ENCODE measurements at places on chromosomes 13 and 19.

DNA sequence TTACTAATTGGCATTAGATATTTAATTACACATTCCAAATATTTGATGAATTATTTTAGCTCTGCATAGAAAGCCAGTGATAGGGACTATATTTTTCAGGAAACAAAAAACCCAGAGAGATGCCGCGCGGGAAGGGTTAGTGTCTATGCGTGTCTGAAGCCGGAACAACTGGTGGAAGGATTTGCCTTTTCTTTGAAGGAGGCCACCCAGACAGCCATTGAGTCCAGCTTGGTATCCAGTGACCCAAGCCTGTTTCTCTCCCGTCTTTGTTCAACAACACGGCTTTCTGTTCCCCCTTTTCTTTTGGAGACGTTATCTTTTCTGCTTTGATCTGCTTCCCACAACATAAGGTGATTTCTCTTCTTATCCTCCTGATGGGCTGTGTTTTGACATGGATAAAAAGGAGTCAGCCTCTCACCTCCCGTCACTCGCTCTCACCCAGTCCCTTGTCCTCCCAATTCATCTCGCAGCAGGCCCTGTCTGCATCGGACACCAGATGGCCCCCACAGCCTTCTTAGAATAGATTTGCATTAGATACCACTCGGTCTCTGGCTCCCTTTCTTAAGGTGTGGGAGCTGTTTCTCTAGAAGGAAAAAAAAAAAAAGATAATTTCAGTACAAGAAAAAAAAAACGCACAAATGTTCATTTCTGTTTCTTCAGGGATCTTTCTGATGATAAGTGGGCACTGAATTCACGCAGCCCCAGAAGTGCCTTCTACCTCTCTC, 361.8 kb downstream of the ZNF536 start:
- no peak for DNase-seq

DNA sequence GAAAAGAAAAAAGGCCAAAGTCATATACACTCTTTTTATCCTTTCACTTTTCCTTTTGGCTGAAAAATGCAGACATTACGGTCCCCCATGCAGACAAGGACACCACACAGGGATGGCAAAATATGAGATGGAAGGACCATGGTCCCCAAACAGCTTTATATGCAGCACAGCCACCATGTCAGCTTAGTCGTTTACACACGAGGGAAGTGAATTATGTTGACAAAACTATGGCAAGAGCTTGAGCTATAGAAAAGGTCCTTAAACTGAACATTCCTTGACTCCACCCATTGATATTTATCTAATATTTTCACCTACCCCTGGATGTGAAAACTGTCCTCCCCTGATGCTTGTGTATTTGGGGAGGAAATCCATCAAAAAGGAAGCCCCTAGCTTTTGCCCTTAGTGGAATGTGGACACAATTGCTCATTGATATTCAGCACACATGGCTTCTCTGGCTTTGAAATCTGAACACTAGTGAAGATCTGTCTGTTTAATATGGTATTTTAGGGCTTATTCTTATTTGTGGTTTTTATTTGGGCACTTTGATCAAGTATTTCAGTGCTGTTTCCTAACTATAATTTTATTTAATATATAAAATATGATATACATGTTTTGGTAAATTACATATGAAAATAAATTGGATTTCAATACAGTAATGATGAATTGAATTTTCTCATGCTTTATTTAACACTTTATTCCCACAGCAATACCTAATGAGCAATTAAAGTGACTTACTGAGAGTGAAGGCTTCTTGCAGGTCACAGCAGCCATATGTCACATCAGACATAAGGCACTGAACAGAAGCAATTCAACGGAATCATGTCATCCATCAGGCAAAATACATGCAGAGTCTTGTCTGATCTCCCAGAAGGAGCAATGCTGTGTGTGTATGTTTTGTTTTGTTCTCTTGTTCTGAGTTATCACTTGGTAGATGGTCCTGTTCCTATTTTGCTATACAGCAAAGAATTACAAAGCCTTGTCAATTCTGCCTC, 6.8 kb upstream of the GTF2F2 start:
- DNase-seq: no peak

DNA sequence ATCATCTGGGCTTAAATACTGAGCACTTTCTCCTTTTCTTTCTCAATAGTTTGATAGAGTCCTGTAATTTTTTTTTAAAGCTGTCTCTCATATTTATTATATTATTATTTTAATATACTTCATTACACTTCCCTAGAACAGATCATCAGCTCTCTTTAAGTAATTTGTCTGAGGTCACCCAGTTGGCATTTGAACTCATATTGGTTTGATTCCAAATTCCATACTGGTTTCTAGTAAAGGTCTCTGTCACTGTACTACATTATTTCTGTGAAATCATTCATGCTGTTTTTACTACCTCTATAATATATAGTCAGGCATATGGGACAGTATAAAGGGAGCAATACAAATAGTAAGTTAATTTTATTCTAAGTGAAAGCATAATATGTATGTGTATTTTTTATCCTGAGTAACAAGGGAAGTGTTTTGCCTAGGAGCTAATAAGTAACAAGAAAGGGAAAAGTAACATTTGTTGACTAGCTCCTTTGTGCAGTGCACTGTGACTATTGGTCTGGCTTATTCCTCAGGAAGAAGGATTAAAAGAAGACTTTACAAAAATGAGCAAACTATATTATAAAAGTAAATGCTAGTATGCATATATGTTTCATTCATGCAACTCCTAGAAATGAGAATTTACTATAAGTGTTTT, 14.3 kb downstream of the LPAR6 start:
- DNase-seq: no peak

GRCh38 chr13:90070837-90071525, 1276.5 kb upstream of the MIR17HG start:
- DNase-seq: no peak

DNA sequence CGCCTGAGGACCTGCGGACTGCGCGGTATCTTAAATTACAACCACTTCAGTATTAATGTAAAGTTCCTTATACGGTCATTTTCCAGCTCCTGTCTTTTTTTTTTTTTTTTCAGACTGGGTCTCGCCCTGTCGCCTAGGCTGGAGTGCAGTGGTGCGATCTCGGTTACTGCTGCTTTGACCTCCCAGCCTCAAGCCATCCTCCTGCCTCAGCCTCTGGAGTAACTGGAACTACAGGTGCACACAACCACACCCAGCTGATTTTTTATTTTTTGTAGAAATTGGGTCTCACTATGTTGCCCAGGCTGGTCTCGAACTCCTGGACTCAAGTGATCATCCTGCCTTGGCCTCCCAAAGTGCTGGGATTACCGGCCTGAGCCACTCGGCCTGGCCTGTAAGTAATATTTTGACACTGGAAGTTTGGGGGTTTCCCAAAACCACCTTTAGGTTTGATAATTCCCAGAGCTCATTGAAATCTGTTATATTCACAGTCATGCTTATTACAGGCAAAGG, 406 bp upstream of the EID2B start:
- no peak for DNase-seq

GRCh38 chr19:38675611-38676010, 28.2 kb downstream of the ACTN4 start:
- peak; percentile 26 for DNase-seq

DNA sequence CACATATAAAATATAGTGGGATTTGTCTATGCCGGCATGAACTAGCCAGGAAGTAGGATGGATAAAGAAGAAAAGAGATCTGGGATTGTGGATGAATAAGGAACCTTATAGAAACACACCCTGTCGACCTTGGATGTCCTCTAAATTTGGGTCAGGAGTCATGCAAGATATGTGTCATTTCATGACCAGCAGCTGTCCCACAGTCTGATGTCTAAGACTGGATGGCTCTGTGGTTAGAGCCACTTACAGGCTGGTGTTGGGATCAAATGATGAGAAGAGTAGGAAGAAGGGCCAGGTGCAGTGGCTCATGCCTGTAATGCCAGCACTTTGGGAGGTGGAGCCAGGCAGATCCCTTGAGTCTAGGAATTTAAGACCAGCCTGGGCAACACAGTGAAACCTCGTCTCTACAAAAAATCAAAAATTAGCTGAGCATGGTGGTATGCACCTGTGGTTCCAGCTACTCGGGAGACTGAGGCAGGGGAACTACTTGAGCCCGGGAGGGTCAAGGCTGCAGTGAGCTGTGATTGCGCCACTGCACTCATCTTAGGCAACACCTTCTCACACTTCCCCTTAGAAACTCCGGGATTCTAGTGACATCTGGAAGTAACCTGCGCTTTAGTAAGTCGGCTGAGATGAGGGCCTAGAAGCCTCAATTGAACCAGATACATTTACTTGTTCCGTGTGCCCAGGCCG, 30.8 kb downstream of the TMED1 start:
- no peak for DNase-seq

DNA sequence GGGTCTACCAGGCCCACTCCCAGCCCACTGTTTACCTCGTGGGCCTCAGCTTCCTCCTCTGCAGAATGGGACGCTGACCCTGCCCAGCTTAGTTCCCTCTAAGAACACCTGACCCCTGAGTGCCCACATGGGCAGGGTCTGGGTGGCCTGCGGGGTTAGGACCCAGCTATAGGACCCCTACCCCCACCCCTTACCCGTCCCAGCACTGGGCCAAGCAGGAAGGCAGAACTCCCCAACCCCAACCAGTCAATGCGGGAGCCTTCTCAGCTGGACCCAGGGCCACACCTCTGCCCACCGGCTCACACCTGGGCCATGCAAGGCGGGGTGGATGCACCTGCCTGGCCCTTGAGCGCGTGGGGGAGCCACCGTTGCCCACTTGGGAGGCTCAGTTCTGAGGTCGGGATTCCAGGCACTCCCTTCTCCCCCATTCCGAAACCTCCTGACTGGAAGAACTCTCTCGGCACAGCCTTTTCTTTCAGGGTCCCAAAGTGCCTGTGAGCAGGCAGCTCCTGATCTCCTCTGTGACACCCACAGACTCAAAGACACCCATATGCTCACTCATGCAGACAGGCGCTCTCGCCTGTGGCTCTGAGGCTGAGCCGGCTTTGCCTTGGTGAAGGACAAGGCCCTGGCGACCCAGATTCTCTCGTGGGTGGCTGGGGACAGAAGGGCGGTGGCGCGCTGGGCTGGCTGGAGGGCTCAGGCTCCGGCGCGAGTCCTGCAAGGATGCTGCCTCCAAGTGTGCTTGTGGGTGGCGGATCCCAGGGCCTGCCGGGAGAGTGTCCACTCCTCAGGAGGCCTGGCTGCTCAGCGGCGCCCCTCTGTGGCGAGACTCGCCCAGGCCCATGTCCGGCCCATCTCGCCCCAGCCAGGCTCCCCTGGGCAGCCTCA, 27.9 kb upstream of the PARP4 start:
- DNase-seq: no peak

- DNase-seq: no peak
These were observed 1263.1 kb downstream of the PCDH9 start for GRCh38 chr13:65966991-65967451.

DNA sequence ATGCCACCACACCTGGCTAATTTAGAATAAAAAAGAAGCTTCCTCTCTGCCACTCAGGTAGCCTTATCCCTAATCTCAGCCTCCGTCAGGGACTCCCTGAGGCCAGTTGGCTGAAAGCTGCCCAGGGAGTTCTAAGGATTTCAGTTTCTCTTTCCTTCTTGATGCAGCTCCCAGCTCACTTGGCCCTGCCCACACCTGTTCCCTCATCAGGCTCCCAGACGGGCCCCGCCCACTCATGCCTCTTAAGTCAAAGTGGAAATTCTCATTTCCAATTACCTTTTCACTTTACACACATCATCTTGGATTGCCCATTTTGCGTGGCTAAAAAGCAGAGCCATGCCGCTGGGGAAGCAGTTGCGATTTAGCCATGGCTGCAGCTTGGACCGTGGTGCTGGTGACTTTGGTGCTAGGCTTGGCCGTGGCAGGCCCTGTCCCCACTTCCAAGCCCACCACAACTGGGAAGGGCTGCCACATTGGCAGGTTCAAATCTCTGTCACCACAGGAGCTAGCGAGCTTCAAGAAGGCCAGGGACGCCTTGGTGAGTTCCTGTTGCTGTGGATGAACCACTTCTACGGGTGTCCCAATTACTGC, at the start of gene IFNL1:
TSS of gene IFNL1 (plus strand) at position 353 of the 591 bp plus-strand sequence. CDS start at position 368, 15 bp downstream.
- no peak for DNase-seq

DNA sequence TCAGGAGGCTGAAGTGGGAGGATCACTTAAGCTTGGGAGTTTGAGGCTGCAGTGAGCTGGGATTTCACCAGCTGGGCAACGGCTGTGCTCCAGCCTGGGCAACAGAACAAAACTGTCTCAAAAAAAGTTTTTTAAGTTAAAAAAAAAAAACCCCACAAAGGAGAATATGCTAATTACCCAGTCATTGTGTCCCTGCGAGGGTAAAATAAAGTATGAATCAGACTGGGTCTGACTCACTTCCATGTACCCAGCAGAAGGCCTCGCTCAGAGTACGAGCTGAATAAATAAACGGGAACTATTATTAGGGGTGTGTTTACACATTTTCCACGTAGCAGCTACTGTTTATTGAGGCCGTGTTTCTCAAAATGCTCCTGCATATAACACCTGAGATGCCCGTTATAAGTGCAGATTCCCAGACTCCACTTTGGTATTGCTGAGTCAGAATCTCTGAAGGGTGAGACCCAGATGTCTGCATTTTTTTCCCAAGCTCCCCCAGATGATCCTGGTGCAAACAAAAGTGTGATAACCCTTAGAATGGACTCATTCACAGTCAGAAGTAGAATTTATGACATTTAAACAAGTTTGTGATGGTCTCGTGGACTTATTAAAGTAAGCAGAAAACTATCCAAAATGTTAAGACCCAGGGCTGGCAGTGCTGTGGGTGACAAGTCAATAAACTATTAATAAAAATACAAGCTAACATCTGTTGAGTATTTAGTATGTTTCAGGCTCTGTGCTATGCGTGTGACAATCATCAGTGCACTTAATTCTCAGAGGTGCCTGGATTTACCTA, 28.2 kb downstream of the KCNC3 start:
- DNase-seq: no peak

DNA sequence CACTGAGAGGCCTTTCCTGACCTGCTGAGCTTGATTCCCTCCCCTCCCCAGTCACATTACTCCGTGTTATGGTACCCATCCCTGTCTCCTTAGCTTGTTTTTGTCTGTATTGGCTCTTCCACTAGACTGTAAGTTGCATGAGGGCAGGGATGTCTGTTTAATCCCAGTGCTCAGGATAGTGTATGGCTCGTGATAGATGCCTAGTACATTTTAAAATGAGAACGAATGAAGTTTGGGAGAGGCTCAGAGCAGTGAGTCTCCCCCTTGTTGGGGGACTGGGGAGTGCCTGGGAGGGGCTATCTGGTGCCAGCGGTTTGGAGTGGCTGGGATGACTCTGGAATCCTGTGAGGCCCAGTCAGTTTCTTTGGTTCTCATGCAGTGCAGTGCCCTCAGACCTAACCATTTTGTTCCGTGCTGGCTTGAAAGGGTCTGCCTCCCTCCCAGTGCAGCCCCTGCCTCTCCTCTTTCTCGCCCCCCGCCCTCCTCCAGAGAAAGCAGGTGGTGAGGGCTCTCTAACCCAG, 35.5 kb downstream of the ACTN4 start:
- no peak for DNase-seq

- no peak for DNase-seq
These were observed 9.8 kb downstream of the PROZ start for GRCh38 chr13:113168211-113168610.

DNA sequence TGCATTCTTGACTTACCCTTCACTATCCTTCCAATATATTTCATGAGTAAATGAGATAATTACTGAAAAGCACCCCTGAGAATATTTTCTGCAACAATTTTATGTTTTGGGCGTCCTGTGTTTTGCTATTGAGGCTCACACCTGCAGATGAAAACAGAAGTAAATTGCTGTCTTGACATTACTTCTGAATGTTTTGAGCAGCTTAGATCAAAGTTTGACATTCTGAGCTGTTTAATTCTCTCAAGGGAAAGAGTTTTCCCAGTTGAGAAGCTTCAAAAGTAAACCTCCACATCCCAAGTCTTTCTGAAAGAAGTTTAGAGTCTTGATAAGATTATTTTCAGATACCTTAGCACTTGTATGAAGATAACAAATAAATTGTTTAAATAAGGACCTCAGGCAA, 1667.2 kb upstream of the SLC10A2 start:
- no peak for DNase-seq

GRCh38 chr13:104750377-104750776, 1684.2 kb upstream of the SLC10A2 start:
- DNase-seq: no peak

Data from activated CD8-positive, alpha-beta memory T cell treated with anti-CD3 and anti-CD28 coated beads, Interleukin-2, amount 50 U/mL, for 4 hours (primary cell).